ENCODE measurements at places on chromosomes 3 and 15.

- no peak for DNase-seq
These were observed 83.6 kb upstream of the TNIK start for GRCh38 chr3:171543759-171544300.

DNA sequence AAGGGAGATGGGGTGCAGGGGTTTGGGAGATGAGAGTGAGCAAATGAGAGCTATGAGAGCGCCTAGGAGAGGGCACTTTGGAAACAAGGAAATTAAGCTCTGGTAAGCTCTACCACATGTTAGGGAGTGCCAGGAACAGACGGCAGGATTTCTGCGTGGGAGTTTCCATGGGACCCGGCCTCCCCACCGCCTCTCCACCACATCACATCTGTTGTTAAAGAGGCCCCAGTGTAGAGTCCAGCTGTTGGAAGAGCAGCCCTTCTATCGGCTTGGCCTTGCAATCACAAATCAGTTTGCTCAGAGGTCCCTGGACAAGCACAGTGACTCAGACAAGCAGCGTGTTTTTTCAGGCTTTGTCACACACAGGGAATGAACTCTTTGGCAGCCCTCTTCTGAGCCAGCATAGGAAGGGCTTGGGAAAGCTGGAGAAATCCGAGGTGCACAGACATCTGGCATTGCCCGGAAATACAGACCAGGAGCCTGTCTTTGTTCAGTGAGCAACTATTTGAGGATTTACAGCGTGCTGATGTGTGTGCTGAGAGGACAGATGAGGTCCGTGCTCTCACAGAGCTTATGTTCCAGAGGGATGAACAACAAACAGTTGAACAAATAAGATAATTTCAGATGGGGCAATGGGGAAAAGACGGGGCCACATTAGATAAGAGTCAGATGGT is 370.6 kb upstream of the PROK2 start:
- DNase-seq = peak; percentile 75

DNA sequence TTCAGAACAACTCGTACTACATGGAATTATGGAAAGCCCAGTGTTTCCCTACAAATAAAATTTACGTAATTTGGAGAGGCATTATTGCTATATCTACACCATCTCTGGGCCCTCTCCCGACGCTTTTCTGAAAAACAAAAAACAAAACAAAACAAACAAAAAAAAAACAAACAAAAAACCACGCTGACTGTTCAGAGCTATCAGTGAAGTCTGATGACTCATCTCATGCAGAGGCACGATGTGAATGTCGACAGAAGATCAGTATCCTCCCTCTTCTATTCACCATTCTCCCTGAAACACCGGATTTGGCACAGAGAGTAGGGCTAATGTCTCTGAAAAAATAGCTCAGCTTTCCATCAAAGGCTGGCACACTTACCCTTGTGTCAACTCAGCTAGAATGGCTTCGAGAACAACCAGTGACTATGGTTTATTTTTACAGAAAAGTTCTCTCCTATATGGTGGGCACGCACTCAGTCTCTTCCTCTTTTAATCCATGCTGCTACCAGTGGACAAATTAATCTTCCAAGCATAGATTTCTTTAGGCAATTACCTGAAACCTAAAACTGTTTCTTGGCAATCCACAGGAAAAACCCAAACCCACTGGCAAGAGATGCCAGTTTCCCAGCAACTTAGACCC is 1.5 kb downstream of the CRBN start:
- DNase-seq = no peak

- DNase-seq = no peak
These were observed 143.8 kb upstream of the LMCD1 start for GRCh38 chr3:8357859-8358258.

DNA sequence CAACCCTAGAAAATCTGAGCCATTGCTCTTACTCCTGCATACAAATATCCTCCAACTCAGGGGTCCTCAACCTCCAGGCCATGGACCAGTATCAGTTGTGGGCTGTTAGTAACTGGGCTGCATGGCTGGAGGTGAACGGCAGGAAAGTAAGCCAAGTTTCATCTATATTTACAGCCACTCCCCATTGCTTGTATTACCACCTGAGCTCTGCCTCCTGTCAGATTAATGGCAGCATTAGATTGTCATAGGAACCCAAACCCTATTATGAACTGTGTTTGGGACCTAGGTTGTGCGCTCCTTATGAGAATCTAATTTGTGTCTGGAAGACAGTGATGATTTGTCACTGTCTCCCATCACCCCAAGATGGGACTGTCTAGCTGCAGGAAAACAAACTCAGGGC is 246.5 kb upstream of the CDIN1 start:
- DNase-seq = no peak

GRCh38 chr15:54033356-54033860 is 55.2 kb downstream of the UNC13C start:
- DNase-seq = no peak

DNA sequence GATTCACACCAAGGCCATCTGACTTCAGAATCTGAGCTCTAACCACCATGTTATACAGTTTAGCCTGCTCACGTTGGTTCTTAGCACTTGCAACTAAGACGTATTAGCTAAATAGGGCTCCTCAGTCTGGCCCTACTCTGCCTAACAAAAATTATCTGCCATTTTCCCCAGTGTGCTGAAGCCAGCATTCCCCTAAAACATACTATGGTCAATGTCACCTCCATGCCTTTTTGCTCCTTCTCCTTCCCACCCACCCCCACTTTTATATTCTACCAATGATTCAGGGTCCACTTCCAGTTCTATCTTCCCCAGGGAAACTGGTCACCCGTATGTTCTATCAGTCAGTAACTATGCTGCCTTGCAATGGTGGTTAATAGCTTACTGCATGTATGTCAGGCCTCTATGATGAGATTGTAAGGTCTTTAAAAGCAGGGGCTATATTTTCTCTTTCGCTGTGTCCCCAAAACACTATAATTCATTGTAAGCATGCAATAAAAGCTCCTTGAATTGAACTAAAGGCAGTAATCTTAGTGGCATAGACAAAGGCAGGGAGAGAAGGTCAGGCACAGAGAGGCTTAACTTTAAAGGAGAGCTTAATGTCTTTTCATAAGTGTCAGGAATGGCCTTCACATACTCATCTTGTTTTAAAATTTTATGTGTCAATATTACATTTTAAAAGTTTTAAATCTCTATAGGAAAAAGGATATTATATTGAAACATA is 23.3 kb downstream of the POPDC2 start:
- DNase-seq = no peak

DNA sequence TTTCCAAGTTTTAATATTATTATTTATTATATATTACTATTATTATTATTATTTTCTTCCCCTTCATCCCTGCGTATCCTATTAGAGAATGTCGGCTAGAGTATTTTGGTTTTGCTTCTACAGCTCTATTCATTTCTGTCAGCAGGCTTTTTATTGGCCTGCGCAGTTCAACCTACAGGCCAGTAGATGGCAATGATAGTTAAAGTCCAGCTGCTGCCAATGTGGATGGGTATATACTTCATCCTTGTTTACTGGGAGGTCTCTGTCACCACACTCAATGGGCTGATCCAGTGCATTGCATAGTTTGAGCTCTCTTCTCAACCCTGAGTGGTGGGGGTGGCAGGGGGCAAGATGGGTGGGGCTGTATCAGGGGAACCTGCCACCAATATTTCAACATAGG is 799.8 kb downstream of the NSUN3 start:
- no peak for DNase-seq

- DNase-seq = no peak
These were observed 342.0 kb upstream of the CTDSPL start for GRCh38 chr3:37519661-37520060.

GRCh38 chr3:174097686-174098085 is 700.1 kb downstream of the NLGN1 start:
- no peak for DNase-seq

DNA sequence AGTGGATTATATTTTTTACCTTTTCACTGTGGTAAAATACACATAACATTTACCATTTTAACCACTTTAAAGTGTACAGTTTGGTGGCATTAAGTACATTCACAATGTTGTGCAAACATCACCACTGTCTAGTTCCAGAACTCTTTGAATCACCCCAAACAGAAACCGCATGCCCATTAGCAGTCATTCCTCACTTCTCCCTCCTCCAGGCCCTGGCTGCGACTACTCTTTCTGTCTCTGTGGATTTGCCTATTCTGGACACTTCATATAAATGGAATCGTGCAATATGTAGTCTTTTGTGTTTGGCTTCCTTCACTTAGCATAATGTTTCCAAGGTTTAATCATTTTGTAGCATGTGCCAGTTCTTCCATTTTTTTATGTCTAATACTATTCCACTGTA is 409.8 kb downstream of the NTRK3 start:
- no peak for DNase-seq

GRCh38 chr3:23019596-23020300 is 183.4 kb upstream of the UBE2E2 start:
- DNase-seq = no peak

GRCh38 chr3:15681668-15682067 is 80.1 kb downstream of the BTD start:
- no peak for DNase-seq

GRCh38 chr3:2873986-2874385 is 236.2 kb downstream of the IL5RA start:
- DNase-seq = no peak

DNA sequence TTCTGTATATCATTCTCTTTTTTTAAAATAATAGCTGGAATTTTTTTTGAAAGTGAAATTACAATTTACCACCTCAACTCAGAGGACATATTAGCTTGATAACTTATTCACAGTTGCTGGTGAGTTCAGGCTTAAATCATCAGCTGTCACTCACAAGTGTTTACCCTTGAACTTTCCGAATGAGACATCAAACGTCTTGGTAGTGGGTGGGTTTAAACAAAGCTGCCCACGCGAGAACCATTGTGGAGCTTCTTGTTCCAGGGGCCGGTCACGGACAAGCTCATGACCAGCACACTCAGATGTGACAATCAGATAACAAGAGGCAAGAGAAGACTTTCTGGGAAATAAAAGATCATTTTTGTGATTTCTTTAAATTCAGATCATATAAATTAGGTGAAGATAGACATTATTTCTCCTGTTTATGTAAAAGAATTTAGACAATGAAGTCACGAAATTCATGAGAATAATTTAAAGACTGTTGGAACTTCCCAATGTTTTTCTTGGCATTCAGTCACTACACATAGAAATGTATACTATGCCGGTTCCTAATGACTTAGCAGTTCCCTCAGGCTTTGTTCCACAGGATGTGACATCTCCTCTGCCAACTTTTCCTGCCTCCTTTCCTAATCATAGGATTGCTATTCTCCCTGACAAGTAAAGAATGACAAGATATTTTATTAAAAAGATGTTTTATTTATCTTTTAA is 29.3 kb downstream of the BTD start:
- no peak for DNase-seq

GRCh38 chr3:4533489-4534443 is 40.6 kb downstream of the ITPR1 start:
- DNase-seq = no peak

- no peak for DNase-seq
These were observed 580.0 kb downstream of the ZNF385D start for GRCh38 chr3:21170964-21171363.

DNA sequence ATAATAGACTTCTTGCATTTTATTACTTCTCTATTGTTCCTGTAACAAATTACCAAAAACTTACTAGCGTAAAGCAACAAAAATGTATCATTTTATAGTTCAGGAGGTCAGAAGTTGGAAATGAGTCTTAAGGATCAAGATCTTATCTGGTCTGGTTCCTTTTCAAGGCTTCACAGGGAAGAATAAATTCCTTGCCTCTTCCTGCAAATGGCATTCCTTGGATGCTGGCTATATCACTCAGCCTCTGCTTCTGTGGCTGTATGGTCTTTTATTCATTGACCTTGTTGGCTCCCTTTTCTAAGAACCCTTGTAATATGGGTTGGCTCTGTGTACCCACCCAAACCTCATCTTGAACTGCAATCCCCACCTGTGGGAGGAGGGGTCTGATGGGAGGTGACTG is 478.4 kb upstream of the THBS1 start:
- DNase-seq = no peak

DNA sequence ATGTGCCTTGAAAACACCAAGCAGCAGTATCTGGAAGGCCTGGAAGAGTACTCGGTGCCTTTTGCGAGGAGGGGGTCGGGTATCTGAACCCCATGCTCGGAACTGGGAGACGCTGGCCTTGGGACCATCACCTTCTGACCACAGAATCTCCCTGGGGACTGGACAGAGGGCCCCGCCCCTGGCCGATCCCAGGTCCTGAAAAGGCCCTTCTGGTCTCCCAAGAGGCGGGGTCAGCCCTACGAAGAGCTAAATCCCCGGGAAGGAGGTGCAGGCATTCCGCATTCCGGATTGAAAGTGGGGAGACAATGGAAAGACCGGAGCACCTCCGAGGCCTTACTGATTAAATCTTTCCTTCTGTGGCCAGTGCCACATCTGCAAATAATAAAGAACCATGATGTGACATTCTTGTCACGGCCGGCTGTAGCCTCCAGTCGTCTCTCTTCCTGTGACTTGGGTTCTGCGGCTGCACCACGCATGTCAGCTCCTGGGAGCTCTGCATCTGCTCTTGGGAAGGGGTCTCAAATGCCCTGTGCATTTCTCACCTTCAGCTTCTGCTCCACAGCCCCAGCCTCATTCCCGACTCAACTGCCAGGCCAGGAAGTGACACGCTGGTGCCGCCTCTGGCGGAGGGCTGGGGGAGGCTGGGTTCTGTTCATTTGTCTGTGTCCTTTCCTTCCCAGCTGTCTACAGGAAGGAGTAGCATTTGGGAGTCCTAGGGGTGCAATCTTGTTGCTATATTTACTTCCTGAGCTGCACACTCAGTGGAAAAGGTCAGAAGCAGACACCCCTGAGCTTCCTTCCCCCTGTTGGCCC is 173.5 kb downstream of the KLF13 start:
- DNase-seq = peak; percentile 46

DNA sequence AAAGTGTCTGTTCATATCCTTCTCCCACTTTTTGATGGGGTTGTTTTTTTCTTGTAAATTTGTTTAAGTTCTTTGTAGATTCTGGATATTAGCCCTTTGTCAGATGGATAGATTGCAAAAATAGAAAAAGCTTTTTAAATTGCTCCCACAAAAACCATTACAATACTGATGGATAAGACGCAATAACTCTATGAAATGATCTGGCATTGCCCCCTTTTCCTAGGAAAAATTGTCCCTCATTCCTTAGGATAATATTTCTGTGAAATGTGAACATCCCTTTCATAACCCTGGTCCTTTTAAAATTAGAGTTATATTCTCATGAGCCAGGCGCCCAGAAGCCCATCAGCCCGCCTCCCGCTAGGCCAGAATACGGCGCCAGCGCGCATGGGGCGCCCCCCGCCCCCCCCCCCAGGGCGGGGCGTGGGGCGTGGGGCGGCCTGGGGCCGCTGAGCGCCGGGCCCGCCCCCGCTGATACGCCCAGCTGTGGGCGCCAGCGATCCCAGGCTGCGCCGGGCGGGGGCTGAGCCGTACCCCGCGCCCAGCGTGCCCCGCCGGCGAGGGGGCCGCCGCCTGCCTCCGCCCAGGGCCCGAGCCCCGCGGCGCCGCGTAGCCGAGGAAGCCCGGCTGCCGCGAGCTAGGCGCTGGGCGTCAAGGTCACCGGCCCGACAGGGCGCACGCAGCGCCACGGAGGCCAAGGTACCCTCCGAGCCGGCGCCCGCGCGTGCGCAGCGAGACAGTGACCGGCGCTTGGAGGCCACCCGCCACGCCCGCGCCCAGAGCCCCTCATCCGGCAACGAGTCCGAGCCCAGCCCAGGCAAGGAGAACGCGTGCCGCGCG is 11.1 kb upstream of the ROPN1B start:
- no peak for DNase-seq

- no peak for DNase-seq
These were observed 151.9 kb upstream of the TLE3 start for GRCh38 chr15:70249616-70250015.
